ENCODE measurements at places on chromosomes 3 and 15.

GRCh38 chr15:71686221-71687050, 123.9 kb upstream of the NR2E3 start:
- DNase-seq, result no peak

DNA sequence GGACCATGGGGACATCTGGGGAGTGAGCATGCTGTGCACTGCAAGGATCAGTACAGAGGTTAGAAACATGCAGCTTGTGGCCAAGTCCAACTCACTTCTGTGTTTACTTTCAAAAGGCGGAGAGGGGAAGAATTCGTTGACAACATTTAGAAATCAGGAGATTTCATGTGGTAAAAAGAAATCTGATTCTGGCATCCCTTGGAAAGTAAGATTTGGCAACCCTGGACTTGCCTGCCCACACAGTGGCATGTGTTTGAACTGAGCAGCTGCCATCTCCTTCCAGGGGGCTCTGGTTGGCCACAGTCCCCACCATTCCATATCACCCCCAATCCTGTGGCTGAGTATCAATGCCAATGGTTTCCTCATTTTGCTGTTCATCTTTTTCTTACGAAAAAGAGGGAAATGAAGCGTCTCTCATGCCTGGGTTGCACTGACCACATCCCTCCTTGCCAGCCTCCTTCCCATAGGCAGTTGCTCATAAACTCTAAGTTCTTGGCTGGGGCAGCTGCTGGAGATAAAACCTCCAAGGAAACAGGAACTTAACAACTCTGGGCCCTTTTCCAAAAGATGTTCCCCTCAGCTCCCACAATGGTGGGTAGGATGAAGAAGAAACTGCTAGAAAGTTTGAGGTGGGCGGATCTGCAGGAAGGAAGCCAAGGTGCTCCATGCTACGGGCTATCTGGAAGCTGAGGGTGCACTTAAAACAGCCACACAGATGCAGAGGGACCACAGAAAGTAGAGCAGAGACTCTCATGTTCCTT, 29.2 kb downstream of the SLC6A11 start:
- no peak for DNase-seq

DNA sequence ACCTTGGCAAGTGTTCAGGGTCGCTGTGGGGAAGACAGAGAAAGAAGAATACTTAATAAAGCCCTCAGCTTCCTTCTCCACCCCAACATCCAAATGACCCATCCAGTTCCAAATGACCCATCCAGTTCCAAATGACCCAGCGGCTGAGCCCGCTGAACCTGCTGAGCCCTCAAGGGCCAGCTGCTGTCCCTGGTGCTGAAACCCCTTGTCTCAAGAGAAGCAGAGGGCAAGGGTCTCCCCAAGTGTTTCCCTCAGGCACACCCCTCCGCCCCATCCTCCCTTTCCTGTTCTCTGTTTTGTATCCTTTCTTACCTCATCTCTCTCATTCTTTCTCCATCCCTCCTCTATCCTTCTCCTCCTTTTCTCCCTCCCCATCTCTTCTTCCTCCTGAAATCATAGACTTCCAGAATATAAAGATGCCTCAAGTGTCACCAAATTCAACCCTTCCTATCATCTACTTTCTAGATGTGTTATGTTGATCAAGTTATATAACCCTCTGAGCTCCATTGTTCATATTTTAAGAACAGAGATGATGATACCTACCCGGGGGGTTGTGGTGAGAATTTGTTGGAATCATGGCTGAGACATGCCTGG, 29.0 kb downstream of the CCDC33 start:
- DNase-seq, result no peak

- DNase-seq, result no peak
These were observed 128.7 kb downstream of the FNDC3B start for GRCh38 chr3:172167892-172168648.

- no peak for DNase-seq
These were observed 93.1 kb upstream of the RPL32 start for GRCh38 chr3:12934431-12934830.

- peak; percentile 11 for DNase-seq
These were observed 18.3 kb upstream of the MED12L start for GRCh38 chr3:151067158-151067557.

All from NCI-H1105 (cell line).